Astrocyte (in vitro differentiated cells and primary cell): ENCODE measurements at places on chromosomes 5 and 9.

DNA sequence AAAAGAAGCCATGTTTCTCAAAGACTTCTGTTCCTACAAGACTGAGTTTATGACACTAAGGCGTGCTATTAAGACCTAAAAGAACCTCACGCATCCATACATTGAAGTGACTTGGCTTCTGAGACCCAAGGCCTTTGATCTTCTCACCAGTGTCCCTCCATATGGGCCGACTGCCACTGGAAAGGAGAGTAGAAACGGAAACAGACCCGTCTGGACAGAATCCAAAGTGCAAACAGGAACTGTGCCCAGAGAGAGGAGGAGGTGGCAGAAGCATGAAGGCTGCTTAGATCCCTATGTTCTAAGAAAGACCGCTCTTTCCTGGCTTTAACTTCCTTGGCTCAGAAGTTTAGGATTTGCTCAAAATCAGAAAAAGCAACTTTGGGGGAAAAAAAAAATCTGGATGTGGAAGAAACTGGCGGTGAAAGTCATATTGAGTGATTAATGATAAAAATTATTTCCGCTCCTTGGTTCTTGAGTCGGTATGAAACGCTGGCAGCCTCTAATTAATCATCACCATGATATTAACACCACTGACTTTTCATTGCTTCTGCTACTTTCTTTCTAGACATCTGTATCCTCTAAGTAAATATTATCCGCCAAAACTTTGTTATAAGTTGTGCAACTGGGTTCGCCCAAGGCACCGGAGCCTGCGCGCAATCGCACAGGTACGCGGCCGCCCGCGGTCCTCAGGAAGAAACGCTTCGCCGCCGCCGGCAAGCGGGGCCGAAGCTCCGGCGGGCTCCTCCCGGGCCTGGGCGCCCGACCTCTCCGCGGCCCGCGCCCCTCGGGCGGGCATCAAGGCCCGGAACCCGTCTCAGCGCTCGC lies 726 bp downstream of the DAP start:
- peak; percentile 53 for DNase-seq

DNA sequence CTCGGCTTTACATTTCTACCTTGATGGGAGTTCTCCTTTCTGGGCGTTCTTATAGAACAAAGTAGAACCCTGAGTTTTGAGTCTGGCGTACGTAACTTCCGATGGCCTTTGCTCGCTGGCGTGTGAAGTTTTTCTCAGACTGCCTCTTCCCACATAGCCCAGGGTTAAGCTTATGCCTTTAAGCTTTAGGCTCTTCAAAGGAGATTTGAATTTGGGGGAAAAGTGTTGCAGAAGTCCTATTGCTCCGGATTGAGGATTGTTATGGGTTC lies 13.7 kb upstream of the FBP2 start:
- DNase-seq, result no peak

DNA sequence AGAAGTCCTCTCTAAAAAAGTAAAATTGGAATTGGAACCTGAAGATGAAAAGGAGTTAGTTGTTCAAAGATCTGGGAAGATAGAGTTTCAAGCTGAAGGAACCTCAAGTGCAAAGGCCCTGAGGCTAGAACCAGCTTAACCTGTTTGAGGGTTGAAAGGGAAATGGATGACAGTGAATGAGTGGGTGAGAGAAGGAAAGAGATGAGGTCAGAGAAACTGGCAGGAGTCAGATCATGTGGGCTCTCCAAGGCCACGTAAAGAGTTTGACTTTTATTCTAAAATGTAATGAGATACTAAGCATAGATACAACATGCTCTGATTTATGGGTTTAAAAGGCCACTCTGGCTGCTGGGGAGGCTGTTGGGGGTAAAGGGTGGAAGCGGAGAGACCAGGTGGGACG lies 2.5 kb upstream of the RAD23B start:
- no peak for DNase-seq

GRCh38 chr5:38135486-38136039 lies 122.8 kb upstream of the EGFLAM start:
- no peak for DNase-seq

DNA sequence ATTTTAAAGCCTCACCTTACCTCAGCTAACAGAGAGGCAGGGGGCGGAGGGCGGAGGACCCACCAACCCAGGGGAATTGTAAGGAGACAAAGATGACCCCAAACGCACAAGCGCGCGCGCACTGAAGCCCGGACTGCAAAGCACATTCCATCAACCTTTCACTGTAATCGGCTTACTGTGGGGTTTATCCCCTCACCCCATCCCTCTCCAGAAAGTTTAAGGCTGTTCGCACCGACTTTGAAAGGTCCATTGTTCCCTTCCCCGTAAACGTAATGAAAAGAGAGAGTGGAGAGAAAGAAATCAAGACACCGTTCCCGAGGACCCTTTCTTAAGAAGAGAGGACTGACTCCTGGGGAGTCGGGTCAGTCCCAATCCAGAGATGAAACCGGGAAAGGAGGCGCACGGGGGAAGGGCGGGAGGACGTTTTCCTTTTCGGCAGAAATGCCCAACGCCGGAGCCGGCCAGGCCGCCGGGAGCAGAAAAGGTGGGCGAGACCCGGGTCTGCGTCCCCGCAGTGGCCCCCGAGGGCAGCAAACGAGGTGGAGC lies 464 bp downstream of the CEMIP2 start:
- DNase-seq, result no peak

DNA sequence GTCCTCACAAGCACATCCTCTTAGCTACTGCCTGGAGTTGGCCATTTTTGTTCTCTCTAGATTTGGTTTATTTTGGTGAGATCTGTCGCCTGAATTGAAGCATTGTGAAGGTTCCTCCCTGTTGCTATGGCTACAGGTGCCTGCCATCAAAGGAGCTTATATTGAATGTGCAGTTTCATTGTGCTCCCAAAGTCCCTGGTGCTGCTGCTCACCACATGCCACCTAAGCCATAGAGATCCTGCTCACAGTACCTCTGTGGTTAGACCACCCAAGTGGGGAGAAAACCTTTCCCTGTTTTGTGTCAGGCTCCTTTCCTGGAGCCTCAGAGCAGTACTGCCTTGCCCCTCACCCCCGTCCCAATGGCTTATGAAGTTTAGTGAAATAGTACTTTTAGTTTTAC lies 383.4 kb downstream of the TMEM38B start:
- no peak for DNase-seq

- peak; percentile 38 for DNase-seq
These were observed 169.4 kb upstream of the TMEM161B start for GRCh38 chr5:88438006-88438405.

DNA sequence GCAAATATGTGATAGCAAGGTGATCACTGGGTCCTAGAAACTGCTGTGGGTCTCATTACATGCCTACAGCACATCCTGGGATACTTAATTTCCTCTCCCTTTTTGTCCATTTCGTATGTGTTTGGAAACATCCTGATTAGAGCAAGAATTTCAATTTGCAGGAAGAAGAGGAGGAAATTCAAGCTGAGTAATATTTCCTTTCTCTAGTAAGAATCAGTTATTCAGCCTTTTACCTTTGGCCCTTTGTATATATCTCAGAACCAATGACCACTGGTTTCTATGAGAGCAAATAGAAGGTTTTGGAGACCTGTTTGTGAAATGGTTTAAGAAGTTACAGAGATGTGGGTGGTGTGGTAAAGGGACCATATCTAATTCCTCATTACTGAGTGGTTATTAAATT lies 171.6 kb downstream of the RMI1 start:
- DNase-seq, result no peak

GRCh38 chr5:167271081-167271480 lies 1020.4 kb upstream of the WWC1 start:
- DNase-seq, result no peak

DNA sequence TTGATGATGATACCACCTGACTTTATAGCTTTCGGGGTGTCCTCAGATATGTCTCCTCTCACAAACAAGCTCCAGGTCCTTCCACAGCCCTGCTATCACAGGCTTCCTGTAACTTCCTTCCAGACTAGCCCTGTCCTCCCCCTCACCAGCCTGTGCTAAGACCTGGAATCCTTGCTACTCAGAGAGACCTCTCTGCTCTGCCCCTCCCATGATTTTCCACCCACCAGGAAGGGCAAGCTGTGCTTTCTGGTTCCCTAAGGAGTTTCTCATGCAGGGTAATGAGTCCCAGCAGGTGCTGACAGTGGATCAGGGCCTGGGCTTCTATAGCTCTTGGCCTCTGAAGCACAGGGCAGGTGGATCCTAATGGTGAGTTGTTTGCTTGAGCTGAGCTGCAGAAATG lies 86.9 kb downstream of the AOPEP start:
- peak; percentile 36 for DNase-seq

DNA sequence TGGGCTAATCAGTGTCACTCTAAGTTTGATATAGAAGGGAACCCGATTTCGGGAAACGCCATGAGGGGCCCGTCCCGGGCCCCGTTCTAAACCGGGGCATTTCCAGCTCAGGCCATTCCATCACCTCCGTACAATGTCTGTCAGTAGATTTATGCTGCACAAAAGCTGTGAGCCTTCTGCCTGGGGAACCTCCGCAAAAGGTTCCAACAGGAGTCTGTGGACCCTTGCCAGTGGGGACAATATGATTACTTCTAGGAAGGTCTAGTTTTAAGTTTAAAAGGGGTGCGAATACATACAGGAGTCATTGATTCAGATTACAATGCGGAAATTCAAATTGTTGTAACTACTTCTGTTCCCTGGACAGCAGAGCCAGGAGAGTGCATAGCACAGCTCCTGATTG lies 57.6 kb downstream of the RAPGEF1 start:
- no peak for DNase-seq

DNA sequence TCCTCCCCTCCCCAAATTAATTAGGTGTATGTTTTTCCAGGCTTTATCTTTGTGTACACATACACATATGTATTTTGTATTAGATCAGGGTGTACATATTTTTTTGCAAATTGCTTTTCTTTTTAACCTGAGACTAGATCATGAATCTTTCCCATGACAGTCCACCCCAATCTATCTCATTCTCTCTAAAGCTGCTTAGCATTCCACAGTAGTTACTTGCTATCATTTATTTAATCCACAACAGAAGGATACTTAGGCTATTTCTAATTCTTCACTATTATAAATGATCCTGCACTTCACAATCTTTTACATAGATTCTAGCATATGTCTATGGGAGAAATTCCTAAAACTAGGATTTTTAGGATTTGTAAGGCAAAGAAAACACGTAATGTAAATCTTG lies 43.9 kb downstream of the SH3RF2 start:
- peak; percentile 64 for DNase-seq

GRCh38 chr5:122195802-122196394 lies 66.6 kb downstream of the ZNF474 start:
- DNase-seq, result no peak

DNA sequence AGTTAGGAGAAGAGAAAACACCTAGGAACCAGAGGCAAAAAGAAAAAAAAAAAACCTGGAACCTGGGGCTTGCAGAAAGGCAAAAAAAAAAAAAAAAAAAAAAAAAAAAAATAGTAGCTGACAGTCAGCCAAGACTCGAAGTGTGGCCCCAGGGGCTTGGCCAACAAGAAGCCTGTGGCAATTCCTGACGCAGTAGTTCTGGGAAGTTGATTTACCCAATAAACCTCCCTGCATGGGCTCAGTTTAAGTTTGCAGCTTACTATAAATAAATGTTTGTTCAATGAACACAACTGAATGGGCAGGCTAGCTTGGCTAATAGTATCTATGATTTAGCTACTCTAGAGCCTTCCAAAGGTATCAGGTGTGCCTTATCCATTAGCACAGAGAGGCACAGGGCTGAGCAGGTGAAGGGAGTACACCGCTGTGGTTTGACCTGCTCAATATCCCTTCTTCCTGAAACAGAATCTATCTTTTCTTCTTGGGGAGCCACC lies 21.3 kb upstream of the GLRX start:
- no peak for DNase-seq

GRCh38 chr9:38389313-38389712 lies 3.2 kb upstream of the ALDH1B1 start:
- peak; percentile 64 for DNase-seq

GRCh38 chr9:127611899-127612790 lies at the start of gene STXBP1:
STXBP1 (plus strand) TSS chr9:127612277; CDS start chr9:127612404, 127 bp downstream.
- DNase-seq, result peak; percentile 45

DNA sequence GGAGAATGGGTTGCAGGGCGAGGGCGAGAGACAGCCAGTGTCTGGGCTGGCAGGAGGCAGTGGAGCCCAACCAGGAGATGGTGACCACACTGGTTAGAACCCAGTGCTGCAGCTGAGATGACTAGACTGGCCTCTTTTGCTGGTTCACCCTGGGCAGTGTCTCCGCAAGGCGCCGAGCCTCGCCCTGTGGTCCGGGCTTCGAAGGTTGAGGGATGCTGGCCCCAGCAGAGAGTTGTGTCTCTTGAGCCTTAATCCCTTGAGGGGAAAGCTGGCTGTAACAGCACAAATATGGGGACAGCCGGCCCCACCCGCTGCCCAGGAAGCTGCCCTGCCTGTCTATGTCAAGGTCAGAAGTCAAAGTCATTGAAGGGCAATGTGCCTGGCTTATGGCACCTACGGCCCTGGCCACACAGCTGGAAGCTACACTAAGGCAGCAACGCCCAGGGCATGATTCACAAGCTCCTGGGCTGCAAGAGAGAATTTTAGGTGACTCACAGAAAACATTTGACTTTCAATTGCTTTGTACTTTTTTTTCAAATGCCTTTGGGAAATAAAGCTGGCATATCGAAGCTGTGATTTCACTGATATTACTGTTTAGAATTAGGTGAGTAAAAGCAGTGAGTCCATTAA lies 33.3 kb downstream of the NKX2-5 start:
- DNase-seq, result peak; percentile 70

GRCh38 chr5:16654647-16655334 lies 38.0 kb upstream of the RETREG1 start:
- DNase-seq, result no peak

DNA sequence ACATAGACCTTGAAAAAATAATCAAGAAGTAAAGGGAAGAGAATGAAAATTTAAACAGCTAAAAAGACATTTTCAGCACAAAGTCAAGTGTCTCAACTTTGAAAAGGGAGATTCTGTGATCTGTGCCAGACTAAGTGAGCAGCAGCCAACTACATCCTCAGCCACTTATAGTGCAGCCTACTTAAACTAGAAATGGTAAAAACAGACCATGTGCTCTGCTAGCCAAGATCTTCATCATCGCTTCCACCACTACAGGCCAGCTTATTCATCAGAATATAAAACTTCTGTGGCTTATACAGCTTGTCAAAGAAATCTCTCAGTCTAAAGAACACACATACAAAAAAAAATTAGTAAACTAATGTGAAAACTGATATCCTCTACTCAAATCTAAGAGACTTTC lies 63.5 kb downstream of the CEMIP2 start:
- peak; percentile 32 for DNase-seq

DNA sequence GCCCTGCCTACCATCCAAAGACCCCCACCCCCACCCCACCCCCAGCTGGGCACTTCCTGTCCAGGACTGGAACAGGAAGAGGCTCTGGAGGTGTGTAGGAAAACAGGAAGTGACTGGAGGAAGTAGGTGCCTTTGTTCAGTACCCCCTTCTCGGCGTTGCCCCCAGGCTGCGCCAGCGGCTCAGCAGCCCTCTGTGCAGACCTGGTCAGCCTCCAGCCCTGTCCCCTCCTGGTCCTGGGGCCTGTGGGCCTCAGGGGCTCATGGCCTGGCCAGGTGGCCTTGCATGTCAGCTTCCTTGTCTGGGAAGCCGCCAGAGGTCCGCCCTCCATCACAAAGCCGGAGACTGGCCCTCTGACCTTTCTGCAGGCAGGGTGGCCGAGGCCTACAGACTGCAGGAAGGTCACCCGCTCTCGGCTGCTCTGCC lies 26.0 kb downstream of the FLT4 start:
- DNase-seq, result no peak
